ENCODE measurements at places on chromosomes 5 and 9.

GRCh38 chr5:55594671-55595070, 59.9 kb upstream of the PLPP1 start:
- DNase-seq, result no peak

DNA sequence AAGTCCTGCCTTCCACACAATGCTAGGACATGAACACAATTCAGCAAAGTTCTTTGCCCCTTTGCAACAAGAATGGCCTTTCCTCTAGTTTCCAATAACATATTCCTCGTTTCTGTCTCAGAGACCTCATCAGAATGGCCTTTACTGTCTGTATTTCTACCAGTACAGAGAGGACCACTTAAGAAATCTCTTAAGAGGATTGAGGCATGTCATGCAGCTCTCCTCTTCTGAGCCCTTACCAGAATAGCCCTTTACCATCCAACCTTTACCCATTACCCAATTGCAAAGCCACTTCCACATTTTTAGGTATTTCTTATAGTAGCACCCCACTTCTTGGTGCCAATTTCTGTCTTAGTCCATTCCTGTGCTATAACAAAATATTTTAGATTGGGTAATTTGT, 20.3 kb downstream of the TNPO1 start:
- no peak for DNase-seq

DNA sequence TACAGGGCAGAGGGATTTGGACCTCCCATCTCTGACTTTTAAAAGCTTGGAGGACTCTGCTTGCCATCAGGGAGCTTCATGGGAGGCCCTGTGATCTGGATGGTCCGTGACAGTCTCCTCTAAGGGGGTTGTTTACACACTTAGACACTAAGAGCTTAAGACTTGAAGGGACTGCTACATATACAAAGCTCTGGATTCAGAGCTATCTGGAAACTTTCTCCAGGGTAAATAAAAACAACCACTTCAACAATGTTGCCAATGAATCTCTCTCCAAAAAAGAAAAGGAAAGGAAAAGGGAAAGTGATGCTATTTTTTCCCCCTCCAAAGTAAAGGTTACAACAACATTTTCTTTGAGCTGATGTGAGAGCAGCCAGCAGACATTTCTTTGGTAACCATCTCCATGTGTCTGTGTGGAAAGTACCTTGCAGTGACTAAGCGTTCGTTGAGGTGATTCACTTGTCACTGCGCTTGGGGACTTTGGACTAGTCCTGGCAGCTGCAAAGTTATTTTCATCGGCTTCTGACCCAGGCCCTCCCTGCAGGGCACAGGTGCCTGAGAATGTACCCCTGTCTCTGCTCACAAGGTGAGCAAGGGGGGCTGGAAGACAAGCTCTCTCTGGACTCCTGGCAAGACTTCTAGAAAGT, 262.1 kb upstream of the KLF4 start:
- no peak for DNase-seq

- DNase-seq, result no peak
These were observed 1635.4 kb upstream of the C9orf72 start for GRCh38 chr9:29208670-29209069.

All from kidney capillary endothelial cell (primary cell).